ENCODE measurements at places on chromosomes 3 and 15.
A peak's percentile ranks its signal among the peaks of the same experiment; 100 is the strongest.

- DNase-seq = no peak
These were observed 75.1 kb downstream of the CLDN11 start for GRCh38 chr3:170493712-170494182.

- no peak for DNase-seq
These were observed 38.8 kb downstream of the AKAP13 start for GRCh38 chr15:85419161-85419560.

DNA sequence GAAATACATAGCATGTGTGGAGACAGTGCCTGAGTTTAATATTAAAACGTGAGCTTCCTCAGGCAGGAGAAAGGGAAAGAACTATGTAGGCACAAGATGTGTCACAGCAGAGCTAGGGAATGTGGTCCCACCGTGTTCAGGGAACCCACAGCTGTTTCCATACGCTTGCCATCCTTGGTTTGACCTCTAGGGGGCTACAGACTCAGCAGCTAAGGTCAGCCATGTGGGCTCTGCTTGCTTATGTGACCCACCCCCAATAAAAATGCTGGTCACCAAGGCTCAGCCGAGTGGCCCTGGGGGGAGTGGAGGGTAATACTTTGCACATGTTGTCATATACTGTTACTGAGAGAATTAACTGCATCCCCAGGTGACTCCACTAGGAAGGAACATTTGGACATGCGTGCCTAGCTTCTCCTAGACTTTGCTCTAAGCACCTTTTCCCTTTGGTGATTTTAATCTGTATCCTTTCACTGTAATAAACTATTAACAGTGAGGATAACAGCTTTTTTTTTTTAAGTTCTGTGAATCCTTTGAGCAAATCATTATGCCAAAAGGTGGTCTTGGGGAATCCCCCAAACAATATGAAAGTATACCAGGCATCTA is 3.3 kb downstream of the TUBGCP5 start:
- peak; percentile 63 for DNase-seq

DNA sequence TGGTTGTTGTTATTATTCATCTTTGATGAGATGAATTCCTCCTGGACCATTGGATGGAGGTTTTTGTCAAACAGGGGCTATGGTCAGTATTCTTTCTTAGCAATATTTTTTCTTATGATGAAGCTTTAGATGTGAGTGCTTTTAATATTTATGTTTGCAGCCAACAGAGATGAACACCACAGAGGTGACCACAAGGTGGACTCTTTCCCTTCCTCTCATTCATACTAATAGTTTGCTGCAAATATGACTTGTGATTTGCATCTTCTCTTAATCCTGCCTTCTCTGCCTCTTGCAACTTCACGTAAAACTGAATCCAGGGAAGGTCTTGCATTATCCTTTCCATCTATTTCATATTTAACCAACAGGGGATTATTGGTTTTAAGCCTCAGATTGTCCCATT is 473.1 kb upstream of the UBE2E2 start:
- DNase-seq = no peak

GRCh38 chr3:86990734-86991481 is at the start of gene VGLL3:
Gene VGLL3, minus strand, starts transcription at chr3:86991149. Its CDS starts 406 bp downstream, at chr3:86990743.
- DNase-seq = no peak

GRCh38 chr15:33959844-33960548 is 8.3 kb upstream of the CHRM5 start:
- no peak for DNase-seq

GRCh38 chr3:194738254-194739093 is 52.8 kb downstream of the FAM43A start:
- DNase-seq = no peak

- no peak for DNase-seq
These were observed 13.5 kb downstream of the CNOT10 start for GRCh38 chr3:32698506-32698905.

DNA sequence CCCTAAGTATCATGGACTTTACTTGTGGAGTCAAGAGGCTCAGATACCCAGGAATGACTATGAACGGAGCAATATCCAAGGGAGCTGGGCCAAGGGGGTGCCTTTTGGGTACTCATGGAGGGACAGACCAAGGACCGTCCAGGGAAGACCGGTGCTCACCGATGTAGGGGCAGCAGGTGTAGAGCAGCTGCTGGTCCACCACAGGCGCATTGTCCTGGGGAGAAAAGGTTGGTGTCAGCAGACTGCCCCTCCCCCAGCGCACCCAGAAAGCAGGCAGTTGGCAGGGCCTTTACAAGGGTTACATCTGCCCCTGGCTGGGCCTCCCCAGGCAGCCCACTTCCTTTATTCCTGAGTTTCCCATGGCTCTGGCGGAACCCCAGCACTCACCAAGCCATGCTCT is 7.5 kb downstream of the CDAN1 start:
- DNase-seq = no peak

DNA sequence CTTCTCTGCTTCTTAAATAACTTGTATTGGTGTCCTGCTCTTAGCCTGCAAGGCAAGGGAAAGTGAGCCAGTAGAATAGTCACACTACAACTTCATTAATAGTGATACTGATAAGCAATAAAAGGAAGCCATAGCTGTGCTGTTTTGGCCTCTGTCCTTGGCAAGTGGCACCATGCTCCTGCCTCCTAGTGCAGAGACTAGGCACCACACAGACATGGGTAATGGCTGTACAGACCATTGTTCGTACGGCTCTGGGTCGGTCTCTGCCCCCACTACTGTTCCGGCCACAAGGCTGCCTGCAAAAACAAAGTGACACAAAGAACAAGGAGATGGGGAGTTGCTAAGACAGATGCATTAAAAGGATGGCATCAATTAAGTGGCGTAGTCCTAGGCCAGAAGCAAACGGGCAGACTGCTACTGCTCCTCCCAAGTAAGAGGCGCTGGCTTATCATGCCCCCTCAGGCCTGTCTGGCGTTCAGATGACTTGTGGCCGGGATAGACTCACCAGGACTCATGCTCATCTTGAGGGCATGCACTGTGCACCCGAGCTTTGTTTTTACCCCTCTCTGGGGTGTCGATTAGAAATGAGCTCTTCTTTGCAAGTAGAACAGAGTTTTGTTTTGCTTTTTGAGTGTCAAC is 75.6 kb downstream of the TRAK1 start:
- no peak for DNase-seq

DNA sequence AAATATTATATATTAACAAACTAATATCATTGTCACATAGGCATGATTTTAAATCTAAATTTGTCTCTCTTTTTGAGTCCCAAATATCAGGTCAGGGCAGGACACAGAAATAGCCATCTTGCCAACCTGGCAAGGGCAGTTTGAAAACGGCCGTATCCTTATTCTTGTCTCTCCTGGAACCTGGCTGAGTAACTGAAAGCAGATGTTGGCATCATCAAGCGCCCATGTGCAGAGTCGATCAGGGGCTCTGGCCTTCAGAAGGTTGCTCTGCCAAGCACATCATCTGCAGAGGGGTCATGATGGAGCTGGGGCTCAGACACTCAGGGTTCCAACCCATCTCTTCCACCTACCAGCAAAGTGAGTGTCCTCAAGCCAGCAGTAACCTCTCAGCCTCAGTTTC is 55.2 kb upstream of the OCA2 start:
- DNase-seq = no peak

DNA sequence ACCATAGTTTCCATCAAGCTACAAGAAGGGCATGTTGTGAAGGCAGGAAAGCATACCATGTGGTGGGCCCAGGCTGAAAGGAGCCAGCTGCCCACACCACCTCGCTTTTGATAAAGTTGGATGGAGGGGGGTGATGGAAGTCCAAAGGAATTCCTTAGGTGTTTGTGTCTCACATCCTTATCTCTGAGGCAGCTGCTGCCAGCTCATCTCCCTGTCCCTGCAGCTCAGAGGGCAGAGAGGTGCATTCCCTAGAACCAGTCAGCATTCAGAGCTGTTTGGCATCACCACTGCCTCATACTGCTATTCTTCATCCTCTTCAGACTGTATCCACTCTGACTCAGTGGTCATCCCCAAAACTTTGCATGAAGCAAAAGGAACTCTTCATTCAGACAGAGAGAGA is 141.5 kb upstream of the BFSP2 start:
- DNase-seq = no peak

DNA sequence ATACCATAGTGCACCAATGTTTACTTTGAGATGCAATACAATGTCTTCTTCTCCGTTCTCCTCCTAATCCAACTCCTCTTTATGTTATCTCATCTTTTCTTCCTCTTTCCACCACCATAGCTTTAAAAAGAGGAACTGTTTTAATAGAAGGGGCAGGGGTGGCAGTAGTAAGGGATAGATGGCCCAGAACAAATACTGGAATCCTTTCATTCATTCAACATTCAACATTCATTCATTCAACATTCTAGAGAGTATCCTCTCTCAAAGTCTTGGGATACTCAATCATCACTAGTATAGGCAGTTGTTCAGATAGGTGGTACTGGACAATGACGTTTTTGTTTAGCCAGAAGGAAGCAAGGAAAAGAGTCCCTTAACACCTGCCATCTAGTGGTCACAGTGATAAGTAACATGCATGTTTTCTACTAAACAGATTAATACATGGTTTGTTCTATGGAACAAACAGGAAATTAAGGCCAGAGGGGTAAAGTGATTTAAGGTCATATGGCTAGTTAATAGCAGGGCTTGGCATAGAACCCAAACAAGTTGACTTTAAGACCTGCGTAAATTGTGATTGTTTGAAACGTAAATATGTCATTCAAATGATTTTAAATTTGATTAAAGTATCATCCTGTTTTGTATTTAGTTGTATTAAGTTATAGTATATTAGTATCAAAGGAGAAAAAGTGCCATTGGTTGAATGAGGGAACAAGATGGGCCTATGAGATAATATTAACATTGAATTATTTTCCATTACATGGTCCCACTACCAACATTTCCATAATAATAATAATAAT is 26.9 kb upstream of the EHHADH start:
- DNase-seq = no peak

DNA sequence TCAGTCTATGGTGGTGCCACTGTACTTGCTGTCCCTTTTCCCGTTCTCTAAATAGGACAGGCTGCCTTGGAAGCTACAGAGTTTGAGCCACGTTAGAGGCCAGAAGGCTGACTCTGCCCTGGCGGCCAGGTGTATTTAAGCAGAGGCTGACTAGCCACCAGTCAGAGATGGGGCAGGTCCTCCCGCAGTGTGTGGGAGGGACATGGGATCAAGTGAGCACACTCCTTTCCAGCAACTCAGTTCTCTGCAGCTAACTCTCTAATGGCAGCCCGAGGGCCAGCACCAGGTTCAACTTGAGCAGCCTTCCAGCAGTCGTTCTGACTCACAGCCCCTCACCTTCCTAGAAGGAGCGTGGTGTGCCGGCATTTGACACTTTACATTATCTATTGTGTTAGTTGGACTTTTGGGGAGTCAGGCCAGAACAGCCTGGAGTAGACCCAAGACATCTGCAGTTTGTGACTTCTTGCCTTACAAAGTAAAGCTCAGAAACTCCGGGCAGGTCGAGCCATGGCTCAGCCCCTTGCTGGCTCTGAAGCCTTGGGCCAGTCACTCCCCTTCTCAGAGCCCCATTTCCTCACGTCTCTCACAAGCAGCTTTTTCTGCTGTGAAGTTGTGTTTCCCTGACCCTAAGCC is 46.7 kb upstream of the MYZAP start:
- no peak for DNase-seq

DNA sequence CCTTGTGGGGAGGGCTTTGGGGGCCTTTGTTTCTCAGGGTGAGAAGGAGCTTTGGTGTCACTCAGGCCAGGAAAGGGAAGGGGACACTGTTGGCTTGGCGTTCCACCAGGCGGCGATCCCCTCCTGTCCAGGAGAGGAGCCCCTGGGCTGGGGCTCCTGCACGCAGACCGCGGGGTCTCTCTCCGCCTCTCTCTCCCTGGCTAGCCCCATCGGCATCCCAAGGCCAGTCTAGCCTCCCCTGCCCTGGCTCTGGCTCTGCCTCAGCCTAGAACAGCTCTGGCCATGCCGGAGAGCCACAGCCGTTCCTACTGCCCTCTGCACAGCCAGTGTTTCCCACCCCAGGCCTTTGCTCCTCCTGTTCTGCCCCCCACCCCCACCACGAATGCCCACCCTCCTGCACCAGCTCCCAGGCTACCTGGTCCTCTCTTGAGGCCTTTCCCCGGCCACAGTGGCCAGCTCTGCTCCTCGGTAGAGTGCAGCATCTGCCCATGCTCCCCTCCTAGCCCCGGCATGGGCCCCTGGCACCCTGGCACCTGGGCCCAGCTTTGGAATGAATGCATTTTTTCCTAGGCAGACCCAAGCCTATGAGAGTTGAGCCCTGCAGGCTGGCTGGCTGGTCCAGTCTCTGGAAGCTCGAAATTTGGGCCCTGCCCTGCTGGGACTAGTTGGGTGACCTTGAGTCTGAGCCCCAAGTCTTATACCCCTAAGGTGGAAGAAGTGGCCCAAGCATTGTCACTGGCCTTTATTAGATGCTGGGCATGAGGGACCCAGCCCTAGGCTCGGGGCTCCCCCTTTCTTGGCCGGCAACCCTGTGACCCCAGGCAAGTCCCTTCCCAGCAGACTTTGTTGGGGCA is 2.4 kb downstream of the PLXNA1 start:
- DNase-seq = no peak

DNA sequence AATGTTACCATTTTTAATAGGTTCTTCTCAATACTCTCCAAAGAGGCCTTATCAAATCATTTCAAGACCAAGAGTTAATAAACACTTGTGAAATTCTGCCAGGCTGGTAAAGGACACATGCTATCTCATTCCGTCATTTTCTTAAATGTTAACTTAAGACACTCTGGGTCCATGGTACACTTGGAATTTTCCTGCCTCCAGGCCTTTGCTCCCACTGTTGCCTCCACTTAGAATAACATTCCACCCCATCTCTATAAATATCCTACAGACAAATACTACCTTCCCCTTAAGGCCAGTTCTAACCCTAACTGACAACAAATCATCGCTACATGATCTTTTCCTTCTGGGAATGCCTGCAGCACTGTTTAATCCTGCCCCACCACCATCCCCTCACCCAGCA is 24.1 kb downstream of the MAGI1 start:
- no peak for DNase-seq

- DNase-seq = no peak
These were observed 8.6 kb upstream of the CTNNB1 start for GRCh38 chr3:41190509-41191284.

DNA sequence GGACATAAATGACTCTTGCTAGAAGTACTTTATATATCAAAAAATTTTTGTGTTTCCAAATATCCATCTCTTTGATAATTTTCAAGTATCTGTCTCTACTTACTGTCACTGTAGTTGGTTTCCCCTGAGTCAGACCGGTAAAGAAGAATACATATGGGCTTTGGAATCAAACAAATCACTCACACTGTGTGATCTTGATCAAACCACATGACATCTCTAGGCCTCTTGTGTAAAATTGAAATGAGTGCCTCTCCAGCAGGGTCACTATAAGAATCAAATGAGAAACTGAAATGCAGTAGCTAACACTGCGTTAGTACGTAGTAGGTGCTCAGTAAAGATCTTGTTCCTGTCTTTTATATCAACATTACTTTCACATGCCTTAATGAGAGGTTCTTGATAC is 314.6 kb upstream of the STT3B start:
- DNase-seq = no peak

DNA sequence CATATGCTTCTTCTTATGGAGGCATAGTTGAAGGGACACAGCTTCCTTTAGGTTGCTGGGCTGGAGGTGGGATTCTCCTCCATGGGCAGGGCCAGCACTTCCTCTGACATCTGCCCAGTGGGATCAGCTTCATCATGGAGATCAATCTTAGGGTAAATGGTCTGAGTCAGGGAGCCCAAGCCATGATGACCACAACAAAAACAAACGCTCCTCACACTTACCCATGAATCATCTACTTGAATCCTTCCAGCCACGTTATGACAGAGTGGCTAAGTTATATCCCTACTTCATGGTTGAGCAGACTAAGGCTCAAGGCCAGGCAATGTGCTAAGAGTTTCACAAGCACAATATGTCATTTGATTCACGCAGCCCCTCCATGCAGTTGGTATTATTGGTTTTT is 87.2 kb upstream of the NMNAT3 start:
- no peak for DNase-seq

GRCh38 chr3:25266677-25267076 is 161.4 kb upstream of the RARB start:
- DNase-seq = no peak

Measured in CD4-positive, alpha-beta T cell treated with Interleukin-6 for 4 hours (primary cell).